ENCODE measurements at places on chromosomes 12 and 14.

GRCh38 chr14:61226015-61226654, 55.0 kb downstream of the TMEM30B start:
- no peak for DNase-seq

DNA sequence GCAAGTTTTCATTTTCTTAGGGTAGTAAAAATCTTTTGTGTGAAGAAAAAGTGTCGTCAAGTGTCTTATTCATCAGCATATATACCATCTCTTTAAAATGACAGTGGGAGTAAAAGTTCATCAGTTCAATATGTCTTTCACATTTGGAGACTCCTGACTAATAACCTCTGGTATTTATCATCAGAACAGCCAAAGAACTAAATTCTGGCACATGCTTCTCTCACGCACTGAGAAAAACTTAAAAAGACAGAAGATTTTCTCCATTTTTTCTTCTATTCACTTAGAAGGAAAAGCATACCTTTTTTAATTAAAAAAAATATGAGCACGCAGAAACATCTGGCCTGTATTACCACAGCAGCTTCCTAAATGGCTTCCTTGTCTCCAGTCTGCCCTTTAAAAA, 265.7 kb downstream of the AKAP6 start:
- no peak for DNase-seq

DNA sequence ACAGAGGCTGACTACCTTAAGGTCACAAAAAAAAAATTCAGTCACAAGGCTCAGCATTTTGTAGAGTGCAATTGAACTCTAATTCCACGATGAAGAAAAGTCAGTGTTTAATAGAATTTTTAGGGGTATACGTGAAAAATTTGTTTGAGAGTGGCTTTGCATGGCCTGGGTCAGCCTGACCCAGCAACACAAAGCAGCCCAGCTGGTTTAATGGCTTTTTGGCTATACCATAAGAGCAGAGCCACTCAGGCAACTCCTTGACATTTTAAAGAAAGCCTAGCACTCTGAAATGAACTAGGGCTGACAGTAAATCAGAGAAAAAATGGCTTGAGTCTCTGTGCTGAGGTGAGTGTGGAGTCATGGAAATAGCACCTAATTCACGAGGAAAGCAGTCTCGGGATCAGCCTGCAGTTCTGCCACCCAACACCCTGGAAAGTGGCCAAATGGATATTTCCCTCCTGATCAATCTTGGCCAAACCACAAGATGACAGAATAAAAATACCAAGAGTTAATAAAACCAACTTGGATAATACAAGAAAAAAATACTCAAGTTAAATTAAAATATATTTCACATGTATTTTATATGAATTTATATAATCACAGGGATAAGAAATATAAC, 59.5 kb downstream of the GALNT4 start:
- DNase-seq: no peak

- no peak for DNase-seq
Measured at GRCh38 chr12:76055393-76055792, 23.8 kb upstream of the PHLDA1 start.

DNA sequence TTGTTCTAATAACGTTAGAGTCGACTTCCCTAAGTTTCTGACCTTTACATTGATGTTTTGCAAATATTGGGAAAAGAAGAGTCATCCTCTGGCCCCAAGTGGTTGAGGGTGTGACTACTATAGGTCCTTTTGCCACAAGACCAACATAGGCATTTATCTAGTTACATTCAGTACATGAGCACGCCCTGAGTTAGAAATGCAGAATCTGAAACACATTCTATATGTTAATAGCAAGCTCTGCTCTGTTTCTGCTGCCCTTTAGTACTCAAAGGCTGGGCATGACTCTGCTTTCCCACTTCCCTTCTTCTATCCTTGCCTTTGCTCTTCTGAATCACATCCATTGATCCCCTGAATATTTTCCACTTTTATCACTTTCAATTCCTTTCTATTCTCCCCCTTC, 115.1 kb upstream of the PTPRB start:
- no peak for DNase-seq

DNA sequence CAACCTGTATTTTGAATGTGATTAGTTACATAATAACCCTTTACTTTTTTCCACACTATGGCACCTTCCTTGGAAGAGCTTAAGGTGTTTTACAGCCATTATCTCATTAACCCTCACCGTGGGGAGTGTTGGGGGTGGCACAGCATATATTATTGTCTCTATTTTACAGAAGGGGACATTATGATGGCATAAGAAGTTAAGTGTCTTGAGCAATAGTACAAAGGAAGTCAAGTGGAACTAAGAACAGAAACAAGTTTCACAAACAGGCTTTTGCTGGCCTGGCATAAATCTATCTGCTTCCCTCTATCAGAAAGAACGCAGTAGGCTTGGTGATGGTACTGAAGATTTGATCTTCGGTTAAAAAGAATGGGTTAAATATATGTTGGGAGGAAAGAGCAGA, 169.7 kb upstream of the OTX2 start:
- DNase-seq: no peak

GRCh38 chr12:46406352-46407027, 33.9 kb upstream of the SLC38A2 start:
- DNase-seq: no peak

- no peak for DNase-seq
Measured at GRCh38 chr14:95301527-95302187, 18.1 kb downstream of the CLMN start.

DNA sequence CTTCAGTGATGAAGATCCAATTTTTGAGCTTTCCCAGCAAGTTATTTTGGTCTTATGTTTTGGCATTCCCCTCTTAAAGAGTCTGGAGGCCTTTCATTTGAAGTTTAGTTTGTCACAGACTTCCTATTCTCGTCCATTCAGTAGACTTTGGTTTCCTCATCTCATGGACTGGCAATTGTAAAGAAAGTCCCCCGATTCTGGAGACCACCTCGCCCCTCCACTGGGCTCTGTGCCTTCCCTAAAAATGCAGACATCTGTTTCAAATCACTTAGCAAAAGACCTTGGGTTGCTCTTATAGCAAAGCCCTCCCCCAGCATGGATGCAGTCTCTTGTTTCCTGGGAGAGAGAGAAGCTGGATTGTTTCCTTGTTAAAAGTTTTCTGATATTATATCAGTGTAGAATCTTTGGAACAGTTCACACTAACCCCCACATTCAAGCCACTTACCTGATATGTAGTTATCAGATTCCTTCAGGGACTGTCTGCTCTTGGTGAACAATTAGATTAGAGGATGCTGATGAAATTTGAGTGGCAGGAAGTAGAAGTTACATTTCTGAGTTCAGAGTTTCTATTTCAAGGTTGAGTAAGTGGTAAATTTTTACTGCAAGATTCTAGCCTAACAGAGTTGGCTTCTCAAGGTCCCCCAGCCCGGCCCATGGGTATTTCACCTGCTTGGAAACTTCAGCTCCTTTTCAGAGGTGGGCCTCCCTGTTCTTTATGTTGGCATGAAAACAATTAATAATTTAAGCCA, 56.3 kb downstream of the PLXNC1 start:
- DNase-seq: no peak

DNA sequence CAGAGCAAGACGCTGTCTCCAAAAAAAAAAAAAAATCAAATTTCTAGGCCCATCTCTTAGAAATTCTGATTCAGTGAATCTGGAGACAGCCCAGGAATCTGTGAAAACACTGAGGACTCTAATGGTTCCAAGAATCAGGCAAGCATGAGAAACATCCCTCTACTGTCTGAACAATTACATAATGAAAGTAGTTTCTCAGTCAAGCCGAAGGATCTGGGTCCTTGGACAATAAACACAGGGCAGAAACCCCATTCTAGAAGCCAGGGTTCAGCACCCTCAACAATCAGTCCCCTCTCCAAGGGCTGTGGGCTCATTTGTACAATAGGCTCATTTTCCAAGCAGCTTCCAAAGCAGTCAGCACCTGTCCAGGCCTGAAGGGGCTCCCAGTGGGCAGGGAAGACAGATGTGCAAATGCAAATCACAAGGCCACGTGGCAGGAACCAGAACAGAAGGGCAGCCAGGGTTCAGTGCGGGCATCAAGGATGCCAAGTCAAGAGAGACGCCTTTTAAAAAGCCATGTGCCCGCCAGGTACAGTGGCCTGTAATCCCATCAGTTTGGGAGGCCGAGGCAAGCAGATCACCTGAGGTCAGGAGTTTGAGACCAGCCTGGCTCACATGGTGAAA, 96.1 kb downstream of the KSR2 start:
- DNase-seq: no peak

DNA sequence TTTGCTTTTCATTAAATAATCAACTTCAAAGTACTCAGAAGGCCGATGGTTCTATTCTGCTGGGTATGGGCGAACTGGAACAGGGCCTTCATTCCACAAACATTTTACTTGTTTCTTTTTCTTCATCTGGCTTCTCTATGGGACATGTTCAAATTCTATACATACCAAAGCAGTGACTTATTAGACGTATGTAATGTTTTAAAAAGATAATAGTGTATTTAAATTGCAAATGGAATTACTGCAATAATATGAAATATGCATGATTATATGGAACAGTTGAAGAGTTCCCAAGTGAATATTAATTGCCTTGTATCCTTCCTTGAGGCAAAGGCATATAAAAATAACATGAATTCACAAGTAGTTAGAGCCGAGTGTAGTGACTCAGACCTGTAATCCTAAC, 75.5 kb downstream of the FAR2 start:
- DNase-seq: no peak

DNA sequence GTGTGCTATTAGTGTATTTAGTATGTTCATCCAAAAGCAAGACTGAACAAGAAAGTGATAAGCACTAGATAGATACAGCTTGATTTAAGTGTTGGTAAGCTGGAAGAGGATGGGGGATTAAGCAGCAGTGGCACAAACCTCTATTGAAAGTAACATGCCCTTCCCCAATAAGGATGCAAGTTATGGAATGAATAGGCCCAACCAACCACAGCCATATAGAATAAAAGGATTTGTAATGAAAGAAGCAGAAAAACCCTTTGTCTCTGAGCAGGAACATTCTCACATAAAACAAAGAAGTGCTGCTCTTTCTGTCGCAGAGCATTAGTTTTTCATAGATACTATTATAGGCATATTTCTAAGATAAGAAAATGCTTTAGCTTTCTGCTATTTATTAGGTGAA, 310.7 kb downstream of the IPO8 start:
- DNase-seq: no peak

GRCh38 chr14:63342371-63342770, 23.6 kb upstream of the GPHB5 start:
- no peak for DNase-seq

DNA sequence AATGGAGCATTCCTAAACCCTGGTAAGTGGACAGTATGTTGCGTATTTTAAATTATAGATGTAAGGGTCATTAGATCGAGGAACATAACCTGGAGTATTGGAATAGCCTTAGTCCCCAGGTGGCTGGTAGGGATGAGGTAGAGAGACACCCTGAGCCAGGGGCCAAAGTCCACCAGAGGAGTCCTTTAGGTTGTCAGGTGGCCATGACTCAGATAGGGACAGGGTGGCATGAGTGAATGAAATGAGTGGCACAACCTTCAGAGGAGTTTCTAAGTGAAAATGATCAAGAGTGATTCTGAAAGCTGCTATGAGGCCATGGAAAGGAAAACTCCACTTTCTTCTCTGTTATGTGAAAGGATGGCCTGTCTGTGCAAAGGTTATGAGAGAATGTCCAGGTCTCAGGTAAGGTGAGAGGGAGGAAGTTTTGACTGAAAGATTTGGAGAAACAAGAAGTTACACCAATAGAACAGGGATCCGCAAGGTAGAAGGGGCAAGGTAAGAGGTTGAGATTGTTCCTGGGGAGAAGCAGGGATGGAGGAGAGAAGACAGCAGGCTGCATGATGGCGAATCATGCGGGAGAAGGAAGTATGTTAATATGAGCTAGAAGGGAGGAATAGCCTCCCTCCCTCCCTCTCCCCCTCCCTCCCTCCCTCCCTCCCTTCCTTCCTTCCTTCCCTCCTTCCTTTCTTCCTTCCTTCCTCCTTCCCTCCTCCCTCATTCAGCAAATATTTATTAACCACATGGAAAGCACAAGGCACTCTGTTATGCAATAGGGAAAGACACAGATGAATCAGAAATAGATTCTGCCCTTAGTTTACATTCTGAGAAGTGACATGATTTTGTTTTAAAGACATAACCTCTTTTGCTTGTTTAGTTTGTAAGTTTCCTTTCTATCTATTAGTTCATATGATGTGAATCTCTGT, 14.0 kb upstream of the RIPK3 start:
- DNase-seq: no peak

- DNase-seq: no peak
Measured at GRCh38 chr12:75438059-75438754, 42.3 kb upstream of the GLIPR1 start.

DNA sequence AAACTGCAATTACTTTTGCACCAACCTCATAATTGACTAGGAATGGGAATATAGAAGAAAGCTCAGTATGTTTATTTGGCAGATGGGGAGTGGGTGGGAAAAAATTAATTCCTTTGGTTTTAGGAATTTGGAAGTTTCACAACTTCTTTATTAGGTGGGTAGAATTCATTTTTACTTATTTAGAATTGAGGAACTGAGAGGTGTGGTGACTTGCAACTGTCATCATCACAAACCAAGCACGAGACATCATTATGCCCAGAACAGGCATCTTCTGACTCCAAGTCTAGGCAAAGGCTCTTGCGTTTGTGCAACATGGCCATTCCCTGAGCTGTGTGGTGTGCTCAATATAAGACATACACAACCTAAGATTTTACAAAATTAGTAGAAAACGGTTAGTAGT, 380.0 kb downstream of the ATP23 start:
- DNase-seq: no peak

- DNase-seq: no peak
Measured at GRCh38 chr14:73718418-73719251, 4.5 kb upstream of the PNMA1 start.

DNA sequence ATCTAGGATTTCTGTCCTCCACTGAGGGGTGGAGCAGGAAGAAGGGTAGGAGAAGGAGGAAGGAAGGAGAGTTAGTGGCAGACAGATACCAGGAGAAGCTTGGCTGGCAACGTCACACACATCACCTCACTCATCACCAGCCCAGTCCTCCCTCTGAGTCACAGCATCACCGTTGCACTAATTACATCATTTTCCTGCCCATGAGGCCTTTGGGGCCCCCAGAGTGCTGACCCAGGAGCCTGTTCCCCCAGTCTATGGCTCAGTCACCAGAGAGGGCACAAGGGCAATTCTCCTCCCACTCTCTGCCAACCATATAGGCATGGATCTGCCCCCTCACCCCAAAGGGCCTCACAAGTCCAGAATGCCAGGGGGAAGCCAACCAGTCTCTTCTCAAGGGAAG, 4.6 kb downstream of the RND1 start:
- no peak for DNase-seq

- no peak for DNase-seq
Measured at GRCh38 chr14:76313852-76314251, 62.1 kb upstream of the ESRRB start.

DNA sequence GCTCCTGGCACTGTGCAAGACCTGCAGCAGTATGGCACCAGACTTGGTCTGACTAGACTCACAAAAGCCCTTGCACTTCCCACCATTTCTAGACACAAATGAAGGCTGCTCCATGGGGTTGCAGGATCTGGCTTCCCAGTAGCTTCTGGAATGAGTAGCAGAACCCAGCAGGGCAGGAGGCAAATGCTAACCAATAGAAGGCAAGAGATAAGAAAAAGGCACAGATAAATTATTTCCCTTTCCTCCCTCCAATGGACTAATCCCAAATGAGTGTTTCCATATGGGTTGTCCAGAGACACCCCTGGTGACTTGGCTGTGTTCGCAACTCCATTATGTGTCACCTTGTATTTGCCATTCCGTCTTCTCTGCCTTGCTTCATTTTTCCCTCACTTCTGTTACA, 49.7 kb downstream of the KIF21A start:
- DNase-seq: no peak

Measured in activated gamma-delta T cell treated with anti-CD3 and anti-CD28 coated beads, Interleukin-2, amount 50 U/mL, for 16 hours (primary cell).